RCC 7860 (cell line): ENCODE measurements at places on chromosomes 2 and 18.

DNA sequence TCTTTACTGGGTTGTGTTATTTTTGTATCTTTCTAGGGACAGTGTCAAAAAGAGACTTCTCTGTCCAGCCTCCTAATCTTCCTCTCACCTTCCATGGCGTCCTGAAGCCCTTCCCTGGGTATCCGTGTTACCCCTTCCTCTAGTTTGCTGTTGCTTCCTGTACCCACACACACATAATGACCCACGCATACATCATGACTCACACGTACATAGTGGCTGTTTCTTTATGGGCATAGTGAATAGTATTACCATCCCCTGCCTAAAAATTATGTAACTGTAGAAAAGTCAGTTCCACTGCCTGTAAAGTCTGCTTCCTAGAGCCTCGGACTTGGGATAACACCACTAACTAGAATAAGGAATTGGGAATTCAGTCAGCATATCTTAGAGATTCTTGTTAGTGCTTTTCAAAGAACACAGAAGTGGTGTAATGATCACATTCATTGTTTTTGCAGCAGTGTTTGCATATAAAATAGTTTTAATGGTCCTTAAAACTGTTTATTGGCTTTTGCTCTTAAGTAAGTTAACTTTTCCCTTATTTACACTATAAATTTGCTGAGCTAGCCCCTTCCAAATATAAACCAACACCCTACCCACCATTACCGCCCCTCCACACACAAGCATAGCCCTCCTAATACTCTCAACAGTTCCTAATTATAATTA is 308.4 kb upstream of the RAB12 start:
- DNase-seq = no peak

DNA sequence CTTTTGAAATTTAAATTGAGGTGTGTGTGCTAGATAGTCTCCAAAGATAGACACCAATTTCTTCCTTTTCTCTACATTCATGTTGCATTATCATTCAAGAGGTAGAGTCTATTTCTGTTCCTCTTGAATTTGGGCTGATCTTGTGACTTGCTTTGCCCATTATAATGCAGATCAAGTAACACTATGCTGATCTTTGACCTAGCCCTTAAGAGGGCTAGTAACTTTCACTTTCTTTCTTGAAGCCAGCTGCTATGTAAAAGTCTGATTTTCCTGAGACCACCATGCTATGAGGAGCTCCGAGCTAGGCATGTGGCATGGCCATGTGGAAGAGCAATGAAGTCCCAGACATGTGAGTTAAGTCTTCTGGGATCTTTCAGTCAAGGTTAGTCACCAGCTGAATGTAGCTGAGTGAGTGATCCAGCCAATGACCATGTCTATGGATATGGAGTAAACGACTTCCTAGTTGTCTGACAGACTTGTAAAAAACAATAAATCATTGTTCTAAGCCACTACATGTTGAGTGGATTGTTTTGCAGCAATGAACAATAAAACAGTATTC is 189.4 kb upstream of the CWC22 start:
- no peak for DNase-seq

GRCh38 chr2:16429431-16430145 is 236.0 kb downstream of the CYRIA start:
- DNase-seq = no peak

- DNase-seq = no peak
These were observed 7.3 kb downstream of the XRCC5 start for GRCh38 chr2:216116418-216116817.

DNA sequence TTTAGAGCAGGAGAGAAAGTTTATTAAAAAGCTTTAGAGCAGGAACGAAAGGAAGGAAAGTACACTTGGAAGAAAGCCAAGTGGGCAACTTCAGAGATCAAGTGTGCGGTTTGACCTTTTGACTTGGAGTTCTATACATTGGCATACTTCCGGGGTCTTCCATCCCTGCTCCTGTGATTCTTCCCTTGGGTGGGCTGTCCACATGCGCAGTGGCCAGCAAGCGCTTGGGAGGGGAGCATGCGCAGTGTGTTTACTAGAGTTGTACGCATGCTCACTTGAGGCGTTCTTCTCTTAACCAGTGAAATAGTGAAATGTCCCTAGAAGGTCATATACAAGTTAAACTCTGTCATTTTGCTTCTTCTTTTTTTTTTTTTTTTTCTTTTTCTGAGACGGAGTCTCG is 56.9 kb upstream of the ZNF532 start:
- no peak for DNase-seq

GRCh38 chr2:238861013-238861730 is 13.3 kb downstream of the TWIST2 start:
- no peak for DNase-seq
